ENCODE measurements at places on chromosomes 5 and 9.

- no peak for DNase-seq
Observed at GRCh38 chr9:129505270-129505902, 115.5 kb downstream of the C9orf50 start.

- DNase-seq: no peak
Observed at GRCh38 chr9:97633859-97634490, 354 bp downstream of the NCBP1 start.

GRCh38 chr5:6361101-6361500, 17.2 kb downstream of the MED10 start:
- no peak for DNase-seq

- no peak for DNase-seq
Observed at GRCh38 chr5:56409331-56410190, 176.4 kb upstream of the ANKRD55 start.

DNA sequence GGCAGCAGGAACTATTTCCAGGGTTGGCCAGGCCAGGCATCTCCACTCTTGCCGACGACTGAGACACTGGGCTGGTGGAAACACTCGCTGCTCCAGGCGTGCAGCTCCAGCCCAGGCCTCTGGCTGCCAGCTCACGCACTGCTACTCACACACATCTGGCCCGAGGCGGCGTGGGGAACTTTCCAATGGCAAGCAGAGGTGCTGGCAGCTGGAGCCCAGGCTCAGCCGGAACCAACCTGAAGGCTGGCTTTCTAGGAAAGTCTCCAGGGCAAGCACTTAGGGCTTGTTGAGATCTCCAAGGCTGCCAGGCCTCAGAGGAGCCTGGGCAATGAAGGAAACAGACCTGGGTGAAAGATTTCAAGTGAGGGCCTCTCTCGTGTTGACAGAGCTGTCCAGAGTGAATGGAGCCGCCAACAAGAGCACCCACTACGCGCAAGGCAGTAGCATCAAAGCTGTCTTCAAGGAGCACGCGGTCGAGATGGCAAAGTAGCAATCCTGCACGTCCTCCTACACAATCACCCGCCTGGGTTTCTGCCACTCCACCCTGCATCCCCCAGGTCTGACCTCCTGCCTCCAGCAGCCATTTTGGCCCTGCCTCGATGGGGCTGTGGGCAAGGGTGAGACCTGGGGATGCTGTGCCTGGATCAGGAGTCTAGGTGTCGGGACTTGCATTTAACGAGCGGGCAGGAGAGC, 14.4 kb downstream of the SH3PXD2B start:
- no peak for DNase-seq

- DNase-seq: no peak
Observed at GRCh38 chr5:155908543-155908942, 418.4 kb upstream of the SGCD start.

DNA sequence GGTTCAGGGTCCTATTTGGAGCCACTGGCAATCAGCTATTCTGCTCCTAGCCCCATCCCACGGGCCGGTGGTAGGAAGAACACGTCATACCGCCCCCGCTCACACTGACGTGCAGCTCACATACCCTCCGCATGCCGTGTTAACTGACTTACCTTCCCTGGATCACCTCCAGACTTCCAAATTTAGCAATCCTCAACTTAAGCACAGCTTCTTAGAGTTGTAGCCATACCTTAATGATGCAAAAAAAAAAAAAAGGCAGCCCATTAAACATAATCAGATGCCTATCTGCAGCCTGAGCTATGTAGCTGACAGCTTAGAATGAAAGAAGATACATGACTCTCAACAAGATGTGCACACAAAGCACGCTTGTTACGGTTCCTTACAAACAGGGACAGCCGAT, 93.0 kb downstream of the IRX2 start:
- no peak for DNase-seq

DNA sequence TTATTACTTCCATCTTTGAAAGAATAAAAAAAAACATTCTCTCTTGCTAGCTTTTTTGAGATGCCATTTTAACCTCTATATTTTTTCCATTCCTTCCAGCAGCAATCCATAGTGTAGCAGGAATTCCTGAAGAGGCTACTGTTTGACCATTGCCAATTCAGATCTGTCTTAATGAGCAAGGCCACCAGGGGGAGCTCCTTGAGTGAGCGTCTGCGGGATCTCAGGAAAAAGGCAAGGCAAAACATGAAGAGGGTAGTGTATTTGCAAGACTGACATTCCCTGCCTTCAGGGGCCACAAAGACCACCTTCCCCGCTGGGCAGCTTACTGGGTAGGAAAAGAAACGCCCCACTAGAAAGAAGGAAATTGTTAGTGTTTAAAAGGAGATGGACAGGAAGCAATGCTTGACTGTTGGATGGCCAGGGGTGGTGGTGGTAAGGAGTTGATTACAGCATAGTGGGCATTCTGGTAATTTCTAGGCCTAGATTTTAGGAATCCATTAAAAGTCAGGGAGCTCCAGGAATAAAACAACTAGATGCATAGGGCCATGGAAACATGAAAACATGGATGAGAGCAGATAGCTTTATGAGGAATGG, 206.6 kb upstream of the HAPLN1 start:
- DNase-seq: no peak
